ENCODE measurements at places on chromosomes 3 and 15. TPM values are rescaled to one million over a fixed set of nuclear protein-coding genes. Genes with fewer than 3 reads are reported as not detected.

GRCh38 chr3:17645074-17645698 is 97.2 kb downstream of the TBC1D5 start:
- no peak overlapping the region for H3K27ac ChIP-seq
- DNase-seq, result peak; percentile 63
- H3K4me1 ChIP-seq, result peaks cover 7% of the 10 kb centered on the region
- H3K27me3 ChIP-seq, result no peaks in the 10 kb centered on the region
- no peaks in the 10 kb centered on the region for H3K36me3 ChIP-seq

DNA sequence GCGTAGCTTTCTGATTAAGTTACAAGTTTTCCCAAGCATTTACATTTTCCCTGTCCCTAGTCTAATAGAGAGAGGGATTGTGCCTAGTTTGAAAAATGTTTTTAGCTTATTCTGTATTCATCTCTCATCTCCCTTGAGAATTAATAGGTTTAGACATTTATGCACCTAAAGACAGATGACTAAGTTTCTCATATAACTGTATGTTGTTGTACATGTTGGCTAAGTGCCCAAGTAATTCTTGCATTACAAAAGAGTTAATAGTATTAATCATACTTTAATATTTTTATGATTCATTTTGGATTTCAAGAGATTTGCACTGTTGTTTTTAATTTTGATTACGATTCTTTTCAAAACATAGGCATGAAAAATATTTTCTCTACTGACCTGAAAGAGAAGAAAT is 109.0 kb upstream of the TBL1XR1 start:
- H3K4me1 ChIP-seq, result no peaks in the 10 kb centered on the region
- DNase-seq, result no peak
- no peaks in the 10 kb centered on the region for H3K36me3 ChIP-seq
- no peak overlapping the region for H3K4me3 ChIP-seq
- no peak overlapping the region for H3K27ac ChIP-seq

DNA sequence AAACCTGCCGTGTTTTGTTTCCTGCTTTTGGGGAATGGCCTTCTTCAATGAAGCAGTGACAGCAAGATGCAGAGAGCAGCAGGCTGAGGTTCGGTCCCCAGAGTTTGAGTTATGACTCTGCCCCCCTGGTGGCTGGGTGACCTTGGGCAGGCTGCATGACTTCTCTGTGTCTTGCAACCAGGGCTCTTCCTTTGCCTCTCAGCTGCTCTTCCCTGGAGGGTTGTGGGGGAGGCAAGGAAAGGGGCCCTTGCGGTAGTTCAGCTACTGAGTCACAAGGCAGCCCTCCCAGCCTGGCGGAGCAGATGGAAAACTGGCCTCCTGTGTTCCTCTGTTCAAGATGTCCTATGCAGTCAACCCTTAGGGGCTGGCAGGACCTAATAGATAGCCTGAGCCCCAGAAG is 17.1 kb downstream of the CTXND1 start:
- H3K4me1 ChIP-seq, result no peaks in the 10 kb centered on the region
- peak; percentile 3 for DNase-seq
- no peak overlapping the region for H3K4me3 ChIP-seq
- H3K27ac ChIP-seq, result no peak overlapping the region

Gene PPP1R14D
- polyA plus RNA-seq, result not detected
